ENCODE measurements at places on chromosomes 1 and 21. TPM values are rescaled to one million over a fixed set of nuclear protein-coding genes. Genes with fewer than 3 reads are reported as not detected.
A peak's percentile ranks its signal among the peaks of the same experiment; 100 is the strongest.

GRCh38 chr1:64469116-64469976, 583 bp upstream of the CACHD1 start:
- H3K27ac ChIP-seq: no peak overlapping the region
- no peaks in the 10 kb centered on the region for H3K36me3 ChIP-seq
- H3K27me3 ChIP-seq: no peaks in the 10 kb centered on the region

- H3K27ac ChIP-seq: no peak overlapping the region
- no peak for DNase-seq
- no peaks in the 10 kb centered on the region for H3K4me1 ChIP-seq
- no peak overlapping the region for H3K4me3 ChIP-seq
- H3K27me3 ChIP-seq: no peaks in the 10 kb centered on the region
These were observed 27.4 kb upstream of the KCNJ15 start for GRCh38 chr21:38229260-38229877.

- no peaks in the 10 kb centered on the region for H3K36me3 ChIP-seq
- DNase-seq: no peak
- H3K4me1 ChIP-seq: no peaks in the 10 kb centered on the region
- H3K4me3 ChIP-seq: no peak overlapping the region
- H3K27me3 ChIP-seq: no peaks in the 10 kb centered on the region
- no peak overlapping the region for H3K27ac ChIP-seq
These were observed 92.7 kb downstream of the SNX7 start for GRCh38 chr1:98754176-98754575.

GRCh38 chr1:187621951-187622350, 793.2 kb downstream of the PLA2G4A start:
- H3K27ac ChIP-seq: no peak overlapping the region
- no peak overlapping the region for H3K4me3 ChIP-seq
- no peak for DNase-seq
- no peaks in the 10 kb centered on the region for H3K27me3 ChIP-seq

- no peak for DNase-seq
- H3K4me1 ChIP-seq: peaks cover 28% of the 10 kb centered on the region
- H3K27me3 ChIP-seq: peaks cover 5% of the 10 kb centered on the region
- no peak overlapping the region for H3K27ac ChIP-seq
These were observed 1.8 kb upstream of the ADAMTS1 start for GRCh38 chr21:26847002-26847401.

GRCh38 chr1:156705918-156706656, 704 bp upstream of the CRABP2 start:
- H3K27me3 ChIP-seq: peaks cover 6% of the 10 kb centered on the region
- peaks cover 32% of the 10 kb centered on the region for H3K4me1 ChIP-seq
- H3K36me3 ChIP-seq: no peaks in the 10 kb centered on the region
- peak; percentile 67 for DNase-seq

- H3K27me3 ChIP-seq: peaks cover 2% of the 10 kb centered on the region
- H3K4me1 ChIP-seq: peaks cover 5% of the 10 kb centered on the region
- H3K36me3 ChIP-seq: no peaks in the 10 kb centered on the region
- DNase-seq: no peak
- H3K27ac ChIP-seq: no peak overlapping the region
- no peak overlapping the region for H3K4me3 ChIP-seq
These were observed 28.2 kb downstream of the BATF3 start for GRCh38 chr1:212671342-212672031.

DNA sequence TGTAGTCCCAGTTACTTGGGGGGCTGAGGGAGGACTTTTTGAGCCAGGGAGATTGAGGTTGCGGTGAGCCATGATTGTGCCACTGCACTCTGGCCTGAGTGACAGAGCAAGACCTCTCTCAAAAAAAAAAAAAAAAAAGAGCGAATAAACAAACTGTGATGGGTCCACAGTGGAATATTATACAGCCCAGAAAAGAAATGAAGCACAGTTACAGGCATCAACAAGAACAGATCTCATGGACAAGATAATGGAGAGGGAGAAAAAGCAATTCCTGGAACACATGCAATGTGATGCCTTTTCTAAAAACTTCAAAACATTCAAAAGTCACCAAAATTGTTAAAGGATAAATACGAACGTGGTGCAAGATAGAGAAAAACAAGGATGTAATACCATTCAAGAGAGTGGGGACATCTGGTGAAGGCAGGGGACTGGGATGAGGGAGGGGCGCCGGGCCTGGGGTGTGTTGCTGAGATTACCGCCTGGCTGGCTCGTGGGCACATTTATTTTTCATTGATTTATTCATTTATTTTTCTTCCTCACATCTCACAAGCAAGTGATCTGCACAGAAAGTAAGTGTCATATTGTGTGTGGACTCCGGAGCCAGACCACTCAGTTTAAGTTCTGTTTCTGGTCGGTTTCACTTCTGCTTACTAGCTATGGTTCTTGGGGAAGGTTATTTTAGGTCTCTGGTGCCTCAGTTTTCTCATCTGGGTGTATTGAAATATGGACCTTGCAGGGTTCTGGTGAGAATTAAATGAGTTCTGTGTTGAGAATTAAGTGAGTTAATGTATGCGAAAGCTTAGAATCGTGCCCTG, 30.1 kb downstream of the ABCG1 start:
- H3K4me3 ChIP-seq: no peak overlapping the region
- no peaks in the 10 kb centered on the region for H3K36me3 ChIP-seq
- DNase-seq: no peak

RORC gene
- 10.0 TPM for total RNA-seq

All from CD4-positive, alpha-beta memory T cell (primary cell).